ENCODE measurements at places on chromosomes 4 and X.

GRCh38 chr4:89836897-89837384, at the start of gene SNCA:
Gene SNCA (minus strand): TSS chr4:89837161. CDS start chr4:89835667, 1,494 bp downstream.
- DNase-seq, result peak; percentile 36

DNA sequence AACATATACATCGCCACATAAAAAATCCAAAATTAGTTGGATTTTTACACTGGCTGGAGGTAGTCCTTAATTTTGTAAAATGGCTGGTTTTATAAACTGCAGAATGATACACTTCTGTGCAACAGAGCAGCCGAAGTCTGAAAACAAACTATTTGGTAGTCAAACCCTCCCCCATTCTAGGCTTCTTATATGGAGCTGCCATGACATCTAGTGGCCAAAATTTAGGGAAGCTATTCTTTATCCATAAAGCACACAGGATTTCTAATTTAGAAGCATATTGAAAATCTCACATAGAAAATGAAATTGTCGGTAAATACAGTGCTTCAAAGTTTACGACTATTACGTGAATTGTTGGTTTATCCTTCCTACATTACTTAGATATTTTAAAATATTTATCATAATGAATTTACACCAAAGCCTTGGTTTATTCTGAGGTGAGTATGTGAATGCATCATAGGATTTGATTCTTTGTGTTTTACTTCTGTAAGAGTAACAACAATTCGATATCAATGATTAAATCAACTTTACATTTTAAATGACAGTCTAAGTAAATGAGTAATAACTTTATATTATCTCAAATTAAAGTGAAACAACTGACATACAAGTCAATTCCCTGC, 113.4 kb upstream of the FAM241A start:
- peak; percentile 30 for DNase-seq

DNA sequence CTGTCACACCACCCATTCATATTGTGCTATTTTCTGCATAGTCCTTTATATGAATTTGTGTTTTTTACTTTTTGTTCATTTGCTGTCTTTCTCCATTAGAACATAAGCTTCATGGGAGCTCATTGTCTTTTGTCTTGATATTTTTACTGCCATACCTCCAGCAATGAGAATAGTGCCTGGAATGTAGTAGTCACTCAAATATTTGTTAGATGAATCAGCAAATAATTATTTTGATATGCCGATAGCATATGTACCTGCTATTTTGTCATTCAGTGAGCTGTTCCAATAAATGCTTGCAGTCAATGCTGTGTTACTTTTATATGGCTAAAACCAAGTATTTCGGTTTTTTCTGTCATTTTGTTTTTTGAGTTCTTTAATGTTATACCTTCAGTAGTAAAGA, 43.5 kb upstream of the SLC25A31 start:
- DNase-seq, result no peak

- no peak for DNase-seq
Observed at GRCh38 chr4:26406346-26406975, 83.8 kb downstream of the CCKAR start.

- no peak for DNase-seq
Observed at GRCh38 chr4:176436293-176436973, 116.7 kb downstream of the SPCS3 start.

DNA sequence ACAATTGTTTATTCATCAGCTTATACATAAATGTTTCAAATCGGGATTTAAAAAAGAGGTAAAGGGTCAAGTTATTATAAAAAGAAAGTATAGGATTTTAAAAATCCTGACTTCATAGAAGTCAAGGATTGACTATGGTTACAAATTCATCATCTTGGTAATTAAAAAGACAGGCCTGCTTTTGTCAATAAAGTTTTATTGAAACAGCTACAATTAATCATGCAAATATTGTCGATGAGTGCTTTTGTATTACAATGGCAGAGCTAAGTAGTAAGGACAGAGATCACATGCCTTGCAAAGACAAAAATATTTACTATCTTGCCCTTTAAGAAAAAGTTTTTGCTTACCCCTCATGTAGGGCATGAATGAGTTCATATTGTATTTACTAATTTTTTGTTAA, 595.4 kb downstream of the IL15 start:
- DNase-seq, result no peak

GRCh38 chrX:69320116-69320515, 154.9 kb upstream of the PJA1 start:
- no peak for DNase-seq

- DNase-seq, result peak; percentile 23
Observed at GRCh38 chr4:136864604-136865185, 667.6 kb downstream of the PCDH18 start.

GRCh38 chr4:90515191-90515590, 388.0 kb downstream of the CCSER1 start:
- DNase-seq, result no peak

DNA sequence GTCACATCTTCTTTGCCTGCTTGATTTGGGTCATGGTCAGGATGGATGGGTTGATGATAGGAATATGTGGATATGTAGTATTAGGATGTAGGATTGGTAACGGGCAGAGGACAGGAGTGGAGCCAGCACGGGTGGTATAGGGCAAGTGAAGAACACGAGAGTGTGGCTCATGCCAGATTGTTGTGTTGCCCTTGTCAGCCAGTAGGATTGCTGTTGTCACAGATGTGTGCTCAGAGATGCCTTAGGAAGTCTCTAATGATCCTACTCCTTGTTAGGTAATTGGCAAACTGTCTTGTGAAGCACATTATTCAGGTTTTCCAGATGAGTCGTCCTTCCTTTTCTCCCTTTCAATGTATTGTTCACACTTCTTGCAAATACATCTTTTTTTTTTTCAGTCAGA, 5.5 kb downstream of the ATP10D start:
- peak; percentile 57 for DNase-seq

DNA sequence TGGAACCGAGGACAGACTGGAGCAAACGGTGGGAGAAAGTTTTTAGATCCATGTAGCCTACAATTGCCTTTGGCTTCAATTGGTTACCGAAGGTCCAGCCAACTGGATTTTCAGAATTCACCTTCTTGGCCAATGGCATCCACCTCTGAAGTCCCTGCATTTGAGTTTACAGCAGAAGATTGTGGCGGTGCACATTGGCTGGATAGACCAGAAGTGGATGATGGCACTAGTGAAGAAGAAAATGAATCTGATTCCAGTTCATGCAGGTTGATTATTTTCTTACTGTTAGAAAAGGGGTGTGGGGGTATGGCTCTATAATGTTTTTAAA, 702 bp downstream of the KLHL5 start:
- no peak for DNase-seq

DNA sequence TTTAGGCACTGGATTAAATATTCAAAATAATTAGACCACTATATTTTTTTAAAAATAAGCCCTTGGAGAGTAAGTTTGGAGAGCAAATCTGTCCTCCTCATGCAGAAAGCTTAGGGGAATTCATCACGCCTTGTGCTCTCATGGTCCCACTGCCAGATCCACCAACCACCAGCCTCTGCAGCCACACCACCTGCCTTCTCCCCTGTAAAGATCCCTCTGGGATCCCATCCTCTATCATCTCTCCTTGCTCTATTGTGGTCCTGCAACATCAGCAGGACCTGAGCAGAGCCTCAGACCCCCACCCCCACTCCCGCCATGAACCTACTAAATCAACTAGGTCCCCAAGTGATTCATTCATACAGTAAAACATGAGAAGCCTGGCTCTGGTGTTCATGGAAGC, 482.6 kb upstream of the GALNT7 start:
- no peak for DNase-seq

GRCh38 chr4:61004651-61005170, 195.4 kb upstream of the ADGRL3 start:
- no peak for DNase-seq

DNA sequence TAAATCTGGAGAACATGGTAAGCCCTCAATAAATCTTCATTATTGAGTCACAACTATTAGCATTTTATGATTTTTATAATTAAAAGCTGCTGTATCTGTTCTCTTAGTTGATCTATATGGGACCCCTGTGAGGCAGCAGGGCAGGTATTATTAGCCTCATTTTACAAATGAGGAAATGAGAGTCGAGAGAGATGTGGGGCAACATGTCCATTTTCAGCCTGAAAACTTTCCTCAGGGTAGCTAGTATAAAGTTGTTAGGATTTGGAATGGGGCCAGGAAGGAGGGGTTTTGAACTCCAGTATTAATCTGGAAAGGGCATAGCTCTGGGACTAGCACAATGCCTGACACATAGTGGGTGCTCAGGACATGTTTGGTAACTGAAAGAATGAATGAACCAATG, 191.7 kb upstream of the GPC4 start:
- no peak for DNase-seq

DNA sequence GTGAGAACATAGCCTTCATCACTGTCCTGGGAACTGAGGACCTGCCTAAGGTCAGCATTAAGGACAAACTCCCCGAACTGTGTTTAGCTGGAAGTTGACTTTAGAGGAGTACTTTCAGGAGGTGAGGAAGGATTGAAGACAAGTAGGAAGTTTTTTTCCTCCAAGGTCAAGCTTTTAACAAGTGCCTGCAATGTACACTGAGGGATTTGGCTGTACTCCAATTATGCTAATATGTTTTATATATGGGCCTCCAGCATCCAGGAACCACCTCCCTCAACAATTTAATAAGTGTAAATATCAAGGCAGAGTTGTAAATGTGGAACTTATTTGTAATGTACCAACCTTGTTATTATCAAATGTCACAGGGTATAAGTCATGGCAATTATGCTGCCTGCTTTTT, 726.2 kb downstream of the RPA4 start:
- DNase-seq, result no peak

DNA sequence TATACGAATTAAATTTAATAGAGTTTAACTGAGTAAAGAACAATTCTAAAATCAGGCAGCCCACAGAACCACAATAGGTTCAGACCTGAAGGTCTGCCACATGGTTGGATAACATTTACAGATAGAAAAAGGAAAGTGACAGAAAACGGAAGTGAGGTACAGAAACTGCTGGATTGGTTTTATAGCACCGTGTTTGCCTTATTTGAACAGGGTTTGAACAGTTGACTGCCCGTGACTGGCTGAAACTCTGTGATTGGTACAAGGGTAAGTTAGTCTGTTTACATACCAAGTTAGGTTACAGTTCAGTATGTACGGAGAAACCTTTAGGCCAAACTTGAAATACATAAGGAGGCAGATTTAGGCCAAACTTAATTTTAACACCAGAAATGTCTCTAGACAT, 64.1 kb upstream of the ATXN3L start:
- DNase-seq, result peak; percentile 18

DNA sequence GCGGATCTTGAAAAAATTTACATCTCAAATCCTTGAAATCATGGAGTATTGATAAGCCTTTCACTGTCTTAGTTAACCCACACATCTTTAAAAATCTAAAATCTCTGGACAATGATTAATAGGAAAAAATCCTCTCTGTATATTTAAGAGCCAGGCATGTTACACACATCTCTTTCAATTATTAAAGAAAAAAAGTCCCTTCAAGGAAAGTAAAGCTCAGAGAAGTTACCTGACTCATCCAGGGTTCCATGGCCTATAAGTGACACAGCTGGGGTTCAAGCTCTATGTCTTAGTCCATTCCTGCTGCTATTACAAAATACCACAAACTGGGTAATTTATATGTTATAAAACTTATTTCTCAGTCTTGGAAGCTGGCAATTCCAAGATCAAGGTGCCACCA, 14.2 kb upstream of the FGF16 start:
- no peak for DNase-seq

DNA sequence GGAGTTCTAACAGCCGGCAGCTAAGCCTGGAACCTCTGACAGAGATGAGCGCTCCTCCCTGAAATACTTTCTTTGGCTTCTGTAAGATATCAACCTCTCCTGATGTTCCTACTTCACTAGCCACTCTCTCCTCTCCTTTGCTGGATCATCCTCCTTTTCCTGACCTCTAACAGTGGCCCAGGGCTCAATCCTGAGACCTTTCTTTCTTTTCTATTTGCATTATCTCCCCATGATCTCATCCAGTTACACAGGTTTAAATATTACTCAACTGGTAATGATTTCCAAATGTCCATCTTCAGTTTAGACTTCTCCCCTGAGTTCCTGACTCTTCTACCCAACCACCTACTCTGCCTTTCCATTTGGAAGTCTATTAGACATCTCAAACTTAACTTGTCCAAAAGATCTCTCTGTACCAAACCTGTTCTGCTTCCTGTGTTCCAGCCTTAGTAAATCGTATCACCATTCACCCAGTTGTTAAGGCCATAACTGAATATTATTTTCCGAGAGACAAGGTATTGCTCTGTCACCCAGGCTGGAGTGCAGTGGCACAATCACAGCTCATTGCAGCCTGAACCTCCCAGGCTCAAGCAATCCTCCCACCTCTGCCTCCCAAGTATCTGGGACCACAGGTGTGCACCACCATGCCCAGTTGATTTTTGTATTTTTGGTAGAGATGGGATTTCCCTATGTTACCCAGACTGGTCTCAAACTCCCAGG, 41.1 kb downstream of the RFC1 start:
- no peak for DNase-seq

DNA sequence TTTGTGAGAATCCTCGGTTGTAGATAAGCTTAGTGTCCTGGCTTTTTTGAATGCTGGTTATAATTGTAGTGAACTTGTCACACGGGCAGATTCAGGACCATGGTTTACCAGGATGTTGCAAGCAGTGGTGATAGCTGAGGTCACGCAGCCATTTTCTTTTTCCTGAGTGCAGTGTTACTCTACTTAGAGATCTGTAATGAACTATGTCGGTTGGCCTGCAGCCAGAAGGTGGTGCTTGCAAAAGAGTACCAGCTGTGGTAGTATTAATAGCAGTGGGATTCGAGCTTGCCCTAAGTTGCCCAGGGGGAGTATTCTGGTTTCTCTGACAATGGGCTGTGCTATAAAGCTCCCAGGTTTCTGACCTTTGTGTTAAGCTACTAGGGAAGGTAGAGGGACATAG, 368.9 kb downstream of the SLITRK2 start:
- DNase-seq, result no peak

DNA sequence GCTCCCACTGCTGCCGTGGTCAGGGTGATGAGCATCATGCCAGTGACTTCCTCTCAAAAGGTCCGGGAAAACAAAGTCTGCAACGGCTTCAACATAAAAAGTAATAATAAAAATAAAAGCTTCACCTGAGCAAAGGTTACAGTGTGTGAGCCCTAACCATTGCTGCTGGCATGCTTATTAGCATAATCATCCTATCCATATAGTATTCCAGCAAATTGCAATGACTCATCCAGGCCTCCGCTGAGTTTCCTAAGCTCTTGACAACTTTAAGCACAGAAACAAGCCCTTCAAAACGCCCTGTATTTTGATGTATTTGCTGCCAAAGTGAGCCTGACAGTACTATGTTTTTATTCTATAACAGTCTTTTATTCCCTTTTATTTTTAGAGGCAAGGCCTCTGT, 100.5 kb downstream of the AASDH start:
- DNase-seq, result no peak

DNA sequence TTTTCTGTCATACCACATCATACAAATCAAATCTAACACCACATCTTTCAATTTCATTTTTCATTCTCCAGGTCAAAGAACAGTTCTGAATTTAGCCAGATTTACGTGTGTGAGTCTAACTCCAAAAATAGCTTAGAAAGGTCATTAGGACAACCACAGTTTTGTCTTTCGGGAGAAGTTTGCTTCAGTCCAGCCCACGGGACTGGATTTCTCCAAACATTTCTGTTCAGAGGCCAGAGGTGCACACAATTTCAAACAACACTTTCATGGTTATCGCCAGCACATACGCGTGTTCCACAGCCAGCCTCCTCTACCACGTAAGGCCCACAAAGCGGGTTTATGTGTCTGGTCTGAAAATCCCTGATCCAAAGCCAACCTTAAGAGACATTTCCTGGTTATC, 65.9 kb downstream of the VEGFC start:
- DNase-seq, result no peak
